ENCODE measurements at places on chromosomes 1 and 21.

- peak; percentile 87 for DNase-seq
These were observed 12.4 kb downstream of the LMNA start for GRCh38 chr1:156126630-156127534.

GRCh38 chr1:224182057-224182865 is 779 bp upstream of the DEGS1 start:
- DNase-seq, result no peak

- DNase-seq, result no peak
These were observed 62.1 kb downstream of the PCNT start for GRCh38 chr21:46385846-46386733.

- no peak for DNase-seq
These were observed 51.4 kb upstream of the LRIG2 start for GRCh38 chr1:113021430-113022085.

DNA sequence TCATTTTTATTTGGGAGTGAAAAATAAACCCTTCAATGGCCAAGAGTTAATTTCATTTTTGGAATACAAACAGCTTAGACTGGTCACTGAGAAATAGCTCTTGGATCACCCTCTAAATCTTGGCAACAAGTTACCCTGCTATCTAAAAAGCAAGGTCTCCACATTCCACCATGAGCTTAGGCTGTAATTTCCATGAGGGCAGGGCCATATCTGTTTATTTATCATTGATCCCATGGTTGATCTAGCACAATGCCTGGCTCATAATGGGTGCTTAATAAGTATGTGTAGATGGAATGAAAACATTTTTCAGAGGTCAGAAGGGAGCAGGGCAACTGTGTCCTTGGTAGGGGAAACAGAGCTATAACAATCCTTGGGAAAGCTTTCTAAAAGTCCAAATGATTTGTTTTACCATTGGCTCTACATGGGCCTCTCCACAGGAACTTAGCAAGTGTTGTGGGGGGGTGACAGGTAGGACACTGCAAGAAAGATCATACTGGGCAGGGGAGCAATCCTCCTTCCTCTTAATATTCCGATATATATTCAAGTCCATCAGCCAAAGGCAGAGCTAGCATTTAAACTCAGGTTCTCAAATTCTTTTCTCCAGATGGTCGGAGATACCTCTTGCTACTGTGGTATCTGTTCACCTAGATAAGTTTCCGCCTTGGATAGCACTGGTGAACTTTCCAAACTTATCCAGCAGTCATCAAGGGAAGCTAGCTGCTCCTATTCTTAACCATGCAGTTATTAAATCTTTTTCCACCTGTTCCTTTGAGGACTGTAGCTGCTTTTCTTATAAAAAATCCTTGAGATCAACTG is 53.1 kb upstream of the PTCH2 start:
- DNase-seq, result no peak

GRCh38 chr1:173870252-173871075 is 2.3 kb downstream of the ZBTB37 start:
- no peak for DNase-seq

GRCh38 chr1:47561523-47562007 is 123.7 kb downstream of the FOXD2 start:
- DNase-seq, result no peak

GRCh38 chr1:104733866-104734265 is 984.2 kb downstream of the AMY1C start:
- DNase-seq, result no peak

DNA sequence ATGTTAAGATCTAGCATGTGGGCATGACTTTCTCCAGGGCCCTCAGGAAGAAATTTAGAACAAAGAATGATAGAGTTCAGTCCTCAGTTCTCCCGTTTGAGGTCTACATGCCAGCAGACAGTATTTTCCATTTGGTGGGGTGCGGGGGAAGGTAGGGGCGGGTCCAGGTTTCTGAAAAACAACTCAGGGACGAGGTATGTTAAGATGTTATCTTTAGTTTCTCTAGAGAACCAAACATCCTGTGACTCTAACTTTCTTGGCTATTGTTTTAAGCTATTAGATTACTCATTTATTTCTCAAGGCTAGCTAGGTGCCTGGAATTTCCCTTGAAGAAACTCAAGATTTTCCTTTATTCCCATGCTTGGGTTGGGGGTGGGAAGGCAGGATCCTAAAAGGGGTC is 42.3 kb upstream of the SYT14 start:
- no peak for DNase-seq

DNA sequence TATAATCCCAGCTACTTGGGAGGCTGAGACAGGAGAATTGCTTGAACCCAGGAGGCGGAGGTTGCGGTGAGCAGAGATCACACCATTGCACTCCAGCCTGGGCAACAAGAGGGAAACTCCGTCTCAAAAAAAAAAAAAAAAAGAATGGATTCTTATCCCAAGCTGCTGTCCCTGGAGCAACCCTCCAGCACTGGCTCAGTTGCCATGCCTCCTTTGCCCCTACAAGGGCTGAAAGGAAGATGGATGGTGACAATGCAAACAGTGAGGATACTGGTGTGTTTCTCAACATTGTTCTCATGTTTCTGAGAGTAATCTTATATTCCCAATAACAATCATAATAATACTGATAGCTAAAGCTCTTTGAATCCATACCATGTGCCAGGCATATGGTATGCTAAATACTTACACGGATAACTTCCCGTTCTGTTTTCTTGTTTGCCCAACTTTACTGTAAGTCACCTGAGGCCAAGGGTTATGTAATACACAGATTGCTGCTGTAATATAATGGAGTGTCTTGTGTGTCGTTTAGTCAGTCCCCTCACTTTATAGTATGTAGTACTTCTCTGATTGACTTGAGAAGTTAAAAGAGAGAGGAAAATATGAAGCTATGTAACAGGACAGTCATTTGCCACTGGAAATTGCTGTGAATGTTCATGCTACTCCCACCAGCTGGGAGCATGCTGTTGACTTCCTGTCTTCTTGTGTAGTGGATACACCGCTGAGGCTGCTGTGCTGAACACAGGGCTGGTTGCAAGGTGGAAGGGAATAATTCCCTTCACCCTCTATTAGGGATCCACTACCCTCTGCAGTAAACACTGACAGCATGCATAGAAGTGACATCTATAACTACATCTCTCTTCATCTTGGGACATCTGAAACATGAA is 153.6 kb downstream of the CNIH3 start:
- DNase-seq, result peak; percentile 69

- no peak for DNase-seq
These were observed 9.4 kb downstream of the CNR2 start for GRCh38 chr1:23903754-23904153.

DNA sequence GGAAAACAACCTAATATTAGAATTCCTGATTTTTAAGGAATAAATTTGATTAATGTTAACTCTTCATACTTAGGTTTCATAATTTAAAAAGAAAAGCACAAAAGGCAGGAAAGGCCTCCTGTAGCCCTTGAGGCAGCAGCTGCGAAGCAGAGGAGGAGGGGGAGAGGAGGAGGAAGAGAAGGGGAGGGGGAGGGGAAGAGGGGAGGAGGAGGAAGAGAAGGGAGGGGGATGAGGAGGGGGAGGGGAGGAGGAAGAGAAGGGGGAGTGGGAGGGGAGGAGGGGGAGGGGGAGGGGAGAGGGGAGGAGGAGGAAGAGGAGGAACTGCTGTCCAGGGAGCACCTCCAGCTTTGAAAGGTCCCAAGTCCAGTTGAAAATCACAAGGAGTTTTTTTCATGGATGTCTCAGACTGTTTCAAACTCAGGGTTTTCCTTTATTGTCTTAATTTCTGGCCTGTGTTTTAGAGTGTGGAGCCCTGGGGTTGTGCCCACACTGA is 35.1 kb upstream of the DIP2A start:
- no peak for DNase-seq

GRCh38 chr1:151713874-151714273 is 2.7 kb downstream of the CELF3 start:
- no peak for DNase-seq

- DNase-seq, result no peak
These were observed 149.3 kb downstream of the RUNX1 start for GRCh38 chr21:34899760-34900159.

GRCh38 chr1:234530672-234531071 is 51.7 kb upstream of the TARBP1 start:
- no peak for DNase-seq

DNA sequence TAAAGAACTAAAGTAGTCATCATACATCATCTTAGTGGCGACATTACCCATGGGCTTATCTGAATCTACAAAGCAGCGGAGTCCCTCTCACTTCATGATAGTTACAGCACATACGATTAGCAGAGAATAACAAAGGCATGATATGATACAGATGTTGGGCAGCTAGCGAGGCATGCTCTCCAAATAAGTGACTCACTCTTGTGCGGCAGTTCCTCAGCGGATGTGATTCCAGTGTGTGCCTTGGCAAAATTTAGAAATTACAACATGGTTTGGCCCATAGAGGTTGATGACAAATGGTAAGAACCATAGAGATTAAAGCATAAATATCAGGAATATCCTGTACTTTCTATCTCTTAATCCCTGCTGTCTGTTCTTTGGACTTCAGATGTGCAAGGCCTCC is 48.1 kb upstream of the PAXBP1 start:
- no peak for DNase-seq

- peak; percentile 89 for DNase-seq
These were observed 4.5 kb downstream of the ADARB1 start for GRCh38 chr21:45078877-45079281.

GRCh38 chr1:50271968-50272578 is 151.2 kb downstream of the DMRTA2 start:
- DNase-seq, result peak; percentile 42

DNA sequence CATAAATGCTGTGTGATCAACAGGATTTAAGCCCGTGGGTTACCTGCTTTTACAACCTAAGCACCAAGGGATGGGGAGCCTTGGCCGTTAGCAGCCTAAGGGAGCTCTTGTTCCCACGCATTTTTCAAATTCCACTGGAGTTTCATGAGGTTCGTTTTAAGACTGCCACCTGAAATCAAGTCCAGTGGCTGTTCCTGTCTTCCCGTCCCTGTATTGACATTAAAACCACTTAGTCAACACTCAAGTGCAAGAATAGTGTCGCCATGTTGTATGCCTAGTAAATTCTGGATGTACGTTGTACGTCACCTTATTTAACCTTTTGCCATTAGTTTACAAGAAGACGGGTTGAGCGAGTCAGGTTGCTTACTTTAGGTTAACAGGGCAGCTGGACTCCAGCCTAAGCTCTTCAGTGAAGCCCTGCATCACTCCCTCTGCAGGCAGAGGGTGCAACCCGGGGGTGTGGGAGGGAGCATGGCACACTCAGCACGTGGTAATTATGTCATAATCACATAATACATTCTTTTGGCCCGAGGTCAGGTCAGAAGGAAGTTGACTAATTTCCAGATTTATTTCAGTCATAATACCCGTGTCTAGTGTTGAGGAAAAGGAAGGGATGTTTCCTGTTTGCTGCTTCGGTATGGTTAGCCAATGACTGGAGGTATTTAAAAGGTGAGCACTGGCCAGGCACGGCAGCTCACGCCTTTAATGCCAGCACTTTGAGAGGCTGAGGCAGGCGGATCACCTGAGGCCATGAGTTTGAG is 42.5 kb downstream of the CNST start:
- DNase-seq, result peak; percentile 92

DNA sequence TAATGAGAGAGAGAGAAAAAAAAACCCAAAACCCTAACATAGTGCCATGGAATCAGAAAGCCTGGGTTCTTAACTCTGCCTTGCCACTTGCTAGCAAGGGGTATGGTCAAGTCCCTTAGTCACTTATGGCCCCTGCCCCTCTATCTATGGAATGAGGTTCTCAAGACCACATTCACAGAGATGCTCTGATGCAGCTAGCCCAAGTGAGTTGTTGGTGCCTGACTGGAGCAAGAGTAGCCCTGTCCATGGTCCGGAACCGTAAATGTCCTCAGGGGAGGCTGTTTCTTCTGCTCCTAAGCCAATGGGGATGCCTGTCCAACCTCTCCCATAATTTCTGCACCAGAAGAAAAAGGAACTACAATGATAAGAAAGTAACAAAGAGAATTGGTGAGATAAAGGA is 56.8 kb downstream of the CSMD2 start:
- no peak for DNase-seq

DNA sequence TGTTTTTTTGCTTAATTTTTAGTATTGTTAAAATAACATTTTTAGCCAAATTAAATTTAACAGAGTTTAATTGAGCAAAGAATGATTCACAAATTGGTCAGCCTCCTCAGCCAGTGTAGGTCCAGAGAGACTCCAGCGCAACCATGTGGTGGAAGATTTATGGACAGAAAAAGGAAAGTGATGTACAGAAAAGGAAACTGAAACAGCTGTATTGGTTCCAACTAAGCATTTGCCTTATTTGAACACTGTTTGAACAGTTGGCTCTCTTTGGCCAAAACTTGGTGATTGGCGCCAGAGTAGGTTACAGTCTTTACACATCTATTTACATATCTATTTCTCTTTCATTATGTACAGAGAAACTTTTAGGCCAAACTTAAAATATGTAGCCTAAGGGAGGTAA is 19.4 kb downstream of the RPS6KC1 start:
- DNase-seq, result peak; percentile 52

- no peak for DNase-seq
These were observed 1538.3 kb downstream of the NCAM2 start for GRCh38 chr21:22536509-22536908.

GRCh38 chr21:41367945-41368734 is 6.3 kb downstream of the MX2 start:
- DNase-seq, result no peak

- no peak for DNase-seq
These were observed 46.2 kb downstream of the TRABD2B start for GRCh38 chr1:47951026-47951425.

DNA sequence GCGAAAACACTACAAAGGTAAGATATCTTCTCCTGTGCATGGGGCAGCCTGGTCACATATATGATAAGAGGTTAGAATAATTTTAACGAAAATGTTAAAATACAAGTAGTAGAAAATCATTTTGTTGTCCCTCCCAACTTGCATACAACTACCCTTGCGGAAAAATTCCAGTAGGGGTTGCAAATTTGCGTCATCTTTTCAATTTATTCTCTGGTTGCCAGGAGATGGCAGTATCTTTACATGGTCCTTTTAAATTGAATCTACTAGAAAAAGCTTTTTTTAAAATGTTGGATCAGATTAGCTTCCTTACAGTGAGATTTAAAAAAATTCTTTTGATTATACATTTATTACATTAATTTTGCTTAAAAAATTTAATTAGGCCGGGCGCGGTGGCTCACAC is 10.9 kb downstream of the S100PBP start:
- DNase-seq, result peak; percentile 4

DNA sequence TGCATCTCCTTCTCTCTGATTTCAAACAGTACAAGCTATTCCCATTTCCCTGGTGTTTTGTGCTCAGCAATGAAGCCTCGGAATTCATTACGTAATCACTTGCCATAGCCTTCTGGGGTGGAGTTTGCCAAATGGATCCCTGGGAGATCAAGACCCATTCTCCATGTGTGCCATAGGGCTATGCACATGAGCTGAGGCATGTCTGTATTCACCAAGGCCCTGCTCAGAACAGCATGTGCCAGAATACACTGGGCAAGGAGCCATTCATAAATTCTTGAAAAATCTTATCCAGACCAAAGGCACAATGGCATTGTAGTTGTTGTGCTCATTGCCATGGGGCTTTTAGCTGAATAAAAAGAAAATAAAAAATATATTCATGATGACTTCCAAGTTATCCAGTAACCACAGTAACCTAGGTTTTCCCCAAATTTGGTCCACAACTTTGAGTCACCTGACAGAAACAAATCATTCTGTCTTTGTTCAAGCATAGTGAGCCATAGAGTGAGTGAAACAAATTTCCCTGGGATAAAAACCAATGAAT is 53.0 kb downstream of the CRB1 start:
- DNase-seq, result no peak

GRCh38 chr1:214337511-214337910 is 56.6 kb downstream of the SMYD2 start:
- no peak for DNase-seq

Data from inflammatory macrophage (primary cell).